IPS DF 19.7 (cell line): ENCODE measurements at places on chromosomes 7 and 10.

DNA sequence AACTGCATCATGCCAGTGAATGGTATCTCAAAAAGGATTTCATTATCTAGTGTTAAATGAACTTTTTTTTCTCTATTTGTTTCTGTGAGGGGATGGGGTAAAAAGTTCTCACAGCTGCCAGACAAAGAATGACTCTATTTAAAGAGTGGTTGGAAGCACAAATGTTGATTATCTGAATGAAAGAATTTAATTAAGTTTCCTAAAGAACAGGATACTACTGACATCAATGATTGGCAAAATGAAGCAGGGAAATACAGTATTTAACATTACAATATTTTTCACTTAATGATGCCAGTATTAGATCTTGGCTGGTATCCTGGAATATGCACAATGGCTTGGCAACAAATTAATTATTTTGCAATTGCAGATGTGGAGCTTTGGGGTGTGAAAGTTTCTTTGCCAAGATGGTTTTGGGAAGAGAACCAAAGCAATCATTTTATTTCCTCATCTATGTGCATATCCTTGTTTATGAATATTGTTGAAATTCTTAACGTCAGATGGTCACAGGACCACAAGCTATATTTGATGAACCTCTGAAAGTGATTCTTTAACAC is 336.8 kb downstream of the ARL4A start:
- no peak for DNase-seq

DNA sequence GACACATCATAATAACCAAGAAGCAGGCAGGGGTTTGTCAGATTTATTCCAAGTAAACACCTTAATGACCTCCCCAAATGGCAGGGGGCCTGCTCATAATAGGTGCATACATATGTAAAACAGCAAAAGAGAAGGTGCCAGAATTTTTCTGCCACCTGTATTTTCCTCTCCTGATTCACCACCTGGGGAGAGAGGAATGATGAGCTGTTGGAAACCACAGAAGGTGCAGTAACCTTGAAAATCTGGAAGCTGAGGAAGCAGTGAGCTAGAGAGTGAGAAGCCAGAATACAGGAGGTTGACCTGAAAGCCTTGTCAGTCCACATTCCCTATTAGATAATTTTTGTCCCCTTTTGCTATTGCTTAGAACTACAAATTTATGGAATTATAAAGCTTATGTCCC is 46.2 kb upstream of the PDE1C start:
- DNase-seq, result no peak

DNA sequence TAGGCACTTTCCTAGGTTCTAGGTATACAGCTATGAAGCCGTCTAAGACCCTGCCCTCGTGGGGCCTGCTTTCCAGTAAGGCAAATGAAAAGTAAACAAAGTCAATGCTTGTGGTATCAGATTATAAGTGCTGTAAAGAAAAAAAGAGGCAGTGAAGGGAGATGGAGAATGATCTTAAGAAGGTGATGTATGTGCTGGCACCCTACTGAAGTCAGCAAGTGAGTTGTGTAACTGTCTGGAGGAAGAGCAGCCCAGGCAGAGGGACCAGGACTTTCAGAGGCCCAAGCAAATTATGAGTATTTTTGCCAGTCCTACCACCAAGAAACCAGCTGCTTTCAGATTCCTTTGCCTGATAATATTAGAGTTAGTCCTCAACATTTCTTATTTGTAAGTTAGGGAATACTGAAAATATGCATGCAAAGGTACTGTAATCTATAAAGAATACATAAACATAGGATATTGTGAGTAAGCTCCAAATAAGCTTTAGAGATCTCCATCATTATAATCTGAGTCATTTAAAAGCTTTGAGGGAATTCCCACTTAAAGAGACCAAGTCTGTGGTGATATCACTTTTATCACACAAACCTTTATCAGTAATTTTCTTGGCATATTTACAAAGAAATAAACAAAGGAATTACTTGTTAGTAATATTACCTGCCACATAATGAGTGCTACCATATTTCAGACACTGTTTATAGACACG is 329.2 kb upstream of the LRGUK start:
- no peak for DNase-seq

GRCh38 chr7:114217026-114217806 is 197.4 kb upstream of the FOXP2 start:
- DNase-seq, result no peak

DNA sequence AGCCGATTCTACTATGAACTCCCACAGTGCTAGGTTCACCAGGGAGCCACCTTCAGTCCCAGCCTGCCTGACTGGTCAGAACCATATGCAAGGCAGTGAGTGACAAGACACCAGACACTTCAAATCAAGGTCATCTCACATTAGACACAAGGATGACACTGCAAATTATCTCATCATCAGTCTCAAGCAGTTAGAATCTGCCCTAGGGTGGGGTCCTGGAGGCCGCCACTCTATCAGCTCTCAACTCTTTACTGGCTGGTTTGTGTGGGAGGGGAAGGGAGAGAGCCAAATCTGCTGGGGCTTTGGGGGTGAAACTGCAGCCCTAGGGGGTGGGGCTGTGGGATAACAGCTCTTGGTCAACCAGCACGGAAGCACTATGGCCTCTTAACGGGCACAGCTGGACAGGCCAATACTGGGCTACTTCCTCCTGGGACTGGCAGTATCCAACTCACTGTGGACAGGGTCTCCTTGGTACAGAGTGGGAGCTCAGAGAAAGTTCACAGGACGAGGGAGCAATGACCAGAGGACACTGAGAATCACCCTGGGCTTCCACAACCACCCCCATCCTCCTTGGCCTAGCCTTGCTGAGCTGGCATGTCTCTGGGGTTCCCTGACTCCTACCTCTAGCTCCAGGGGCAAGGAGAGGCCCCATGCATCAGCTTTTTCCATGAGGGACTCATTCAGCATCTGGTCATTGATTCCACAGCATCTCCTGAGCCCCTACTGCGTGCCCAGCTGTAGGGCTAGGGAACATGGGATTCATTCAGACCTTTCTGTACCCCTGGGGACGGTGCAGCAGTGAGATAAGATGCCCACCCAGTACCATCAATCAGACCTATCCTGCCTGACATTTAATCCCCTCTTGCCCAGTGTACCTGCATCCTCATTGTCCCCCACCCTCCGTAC is 5.4 kb downstream of the GPRIN2 start:
- DNase-seq, result no peak

DNA sequence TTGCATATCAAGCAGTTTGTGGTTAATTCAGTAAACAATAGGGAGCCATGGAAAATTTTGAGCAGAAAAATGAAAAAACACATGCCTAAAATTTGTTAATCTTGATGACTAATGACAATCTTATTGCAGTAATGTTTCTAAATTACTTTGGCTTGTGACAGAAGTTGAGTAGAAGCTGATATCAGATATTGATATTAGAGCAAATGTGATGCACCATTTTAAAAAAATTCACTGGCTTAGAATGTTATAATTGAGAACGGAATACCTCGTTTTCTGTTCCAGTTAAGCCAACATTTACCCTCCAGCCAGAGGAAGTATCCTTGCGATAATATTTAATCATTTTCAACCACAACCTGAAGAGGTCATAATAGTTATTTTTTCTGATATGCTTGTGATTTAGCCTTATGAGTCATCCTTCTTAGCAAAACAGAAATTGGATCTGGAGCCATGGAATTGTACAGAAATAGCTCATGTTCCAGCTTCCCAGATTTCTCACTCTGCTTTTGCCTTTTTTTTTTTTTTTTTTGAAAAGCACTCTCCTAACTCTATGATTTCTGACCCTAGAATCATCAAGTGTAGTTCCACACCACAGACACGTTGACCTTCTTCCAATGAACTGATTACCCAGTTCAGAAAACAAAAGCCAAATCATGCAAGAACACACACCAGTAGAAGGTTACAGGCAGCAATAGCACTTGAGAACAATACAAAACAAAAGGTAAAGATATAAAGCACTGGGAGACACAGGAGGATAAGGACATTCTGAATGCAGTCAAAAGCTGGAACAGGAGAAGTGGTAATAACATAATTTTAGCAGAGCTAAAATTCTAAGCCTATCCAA is 96.8 kb upstream of the PHYHIPL start:
- no peak for DNase-seq

- DNase-seq, result no peak
These were observed 93.8 kb downstream of the WDR37 start for GRCh38 chr10:1149793-1150637.

GRCh38 chr7:149607683-149608082 is 110.1 kb upstream of the ZNF746 start:
- DNase-seq, result no peak

GRCh38 chr10:52440612-52441285 is 126.7 kb downstream of the DKK1 start:
- DNase-seq, result no peak

GRCh38 chr10:99431190-99431760 is 851 bp upstream of the GOT1 start:
- no peak for DNase-seq

DNA sequence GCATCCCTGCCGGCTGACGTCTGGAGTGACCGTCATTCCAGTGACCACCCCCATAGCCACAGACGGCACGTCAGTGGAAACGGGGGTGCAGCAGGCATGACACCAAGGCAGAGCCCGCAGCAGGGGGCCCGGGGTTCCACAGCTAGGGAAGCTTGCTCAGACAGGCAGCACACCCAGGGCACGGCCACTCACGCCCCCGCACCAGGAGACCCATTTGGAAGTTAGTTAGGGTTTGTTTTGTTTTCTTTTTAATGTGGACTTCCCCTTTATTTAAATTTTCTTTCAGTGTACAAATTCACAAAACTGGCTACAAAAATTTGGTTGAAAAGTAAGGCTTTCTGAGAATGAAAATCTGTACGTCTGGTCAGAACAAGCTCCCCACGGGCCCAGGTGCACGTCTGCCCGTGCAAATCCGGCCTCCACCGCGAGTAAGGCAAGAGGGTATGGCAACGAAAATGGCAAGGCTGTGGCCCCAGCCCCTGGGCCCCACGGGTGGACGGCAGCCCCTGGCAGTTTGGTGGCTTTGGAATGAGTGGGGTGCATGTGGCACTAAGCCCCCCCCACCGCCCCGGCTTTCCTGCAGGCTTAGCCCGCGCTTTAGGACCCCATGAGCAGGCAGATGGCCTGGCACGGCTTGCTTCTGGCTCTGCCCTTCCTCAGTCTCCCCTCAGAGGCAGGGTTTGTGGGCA is 124.2 kb downstream of the FAM53B start:
- no peak for DNase-seq

- no peak for DNase-seq
These were observed 24.6 kb downstream of the TYW1 start for GRCh38 chr7:67021260-67021659.

DNA sequence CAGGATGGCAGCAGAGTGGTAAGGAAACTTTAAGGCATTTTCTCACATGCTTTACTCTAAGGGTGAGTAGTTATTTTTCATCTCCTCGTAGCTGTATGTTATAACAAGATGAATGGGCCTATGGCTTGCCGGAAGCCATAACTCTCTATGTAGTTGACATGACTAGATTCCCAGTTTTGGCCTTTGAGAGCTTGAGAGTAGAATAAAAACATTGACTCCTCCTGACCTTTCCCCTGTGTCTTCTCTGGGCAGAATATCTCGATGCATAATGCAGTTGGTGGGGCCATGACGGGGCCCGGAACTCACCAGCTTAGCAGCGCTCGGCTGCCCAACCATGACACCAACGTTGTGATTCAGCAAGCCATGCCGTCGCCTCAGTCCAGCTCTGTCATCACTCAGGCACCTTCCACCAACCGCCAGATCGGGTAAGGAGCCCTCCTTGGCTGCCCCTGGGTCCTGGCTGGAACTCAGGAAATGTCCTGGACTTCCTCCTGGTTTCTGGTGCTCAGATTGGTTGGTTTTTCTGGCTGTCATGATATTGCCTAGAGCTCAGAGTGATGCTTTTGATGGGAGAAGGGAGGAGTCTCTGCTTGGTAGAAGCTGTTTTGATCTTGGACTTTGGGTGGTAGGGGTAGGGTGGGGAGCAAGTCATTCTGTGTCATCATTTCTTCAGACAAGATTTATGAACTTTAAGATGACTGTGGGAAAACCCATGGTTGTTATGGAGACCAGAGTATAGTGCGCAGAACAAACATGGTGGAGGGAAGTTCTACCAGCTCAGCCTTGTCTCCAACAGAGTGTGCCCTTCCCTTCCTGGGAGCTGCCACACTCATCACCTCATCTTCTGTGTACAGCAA is 158.0 kb downstream of the CREB5 start:
- no peak for DNase-seq

GRCh38 chr7:151087245-151088018 is 1.2 kb downstream of the AGAP3 start:
- DNase-seq, result no peak

- no peak for DNase-seq
These were observed 138.4 kb downstream of the PTPRN2 start for GRCh38 chr7:158449266-158449665.
